ENCODE measurements at places on chromosomes 3 and 15.

- no peak for DNase-seq
These were observed 398.3 kb downstream of the MFSD1 start for GRCh38 chr3:159200176-159200575.

GRCh38 chr15:74202452-74203401 is at the start of gene STRA6:
Gene STRA6, minus strand, starts transcription at chr15:74202787. Its CDS starts 520 bp downstream, at chr15:74202267.
- no peak for DNase-seq

DNA sequence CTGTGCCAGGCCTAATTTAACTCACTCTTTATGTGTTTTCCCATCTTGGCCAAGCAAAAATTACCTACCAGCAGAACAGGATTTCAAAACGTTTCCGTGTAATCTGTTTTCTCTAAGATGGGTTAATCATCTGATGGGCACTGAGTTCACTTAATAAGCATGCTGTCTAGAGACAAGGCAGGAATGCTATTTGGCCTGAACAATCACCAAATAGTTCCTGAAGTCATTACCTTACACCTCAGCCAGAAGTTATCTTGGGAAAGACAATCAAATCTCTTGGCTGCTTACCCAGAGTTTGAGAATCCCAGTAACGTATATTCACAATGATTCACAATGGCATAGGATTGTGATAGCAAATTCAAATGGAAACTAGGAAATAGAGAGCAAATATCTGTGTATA is 779.1 kb downstream of the CADM2 start:
- DNase-seq: no peak

- no peak for DNase-seq
These were observed 62.2 kb upstream of the SEC61A1 start for GRCh38 chr3:127990051-127990450.
